ENCODE measurements at places on chromosomes 11 and 22.
A peak's percentile ranks its signal among the peaks of the same experiment; 100 is the strongest.

- DNase-seq = no peak
Measured at GRCh38 chr11:61969838-61970662, 2.6 kb upstream of the FTH1 start.

- no peak for DNase-seq
Measured at GRCh38 chr11:117976445-117976844, 9.7 kb upstream of the IL10RA start.

- no peak for DNase-seq
Measured at GRCh38 chr11:14417617-14418374, 58.8 kb upstream of the RRAS2 start.

- DNase-seq = no peak
Measured at GRCh38 chr11:87263979-87264378, 226.2 kb downstream of the TMEM135 start.

DNA sequence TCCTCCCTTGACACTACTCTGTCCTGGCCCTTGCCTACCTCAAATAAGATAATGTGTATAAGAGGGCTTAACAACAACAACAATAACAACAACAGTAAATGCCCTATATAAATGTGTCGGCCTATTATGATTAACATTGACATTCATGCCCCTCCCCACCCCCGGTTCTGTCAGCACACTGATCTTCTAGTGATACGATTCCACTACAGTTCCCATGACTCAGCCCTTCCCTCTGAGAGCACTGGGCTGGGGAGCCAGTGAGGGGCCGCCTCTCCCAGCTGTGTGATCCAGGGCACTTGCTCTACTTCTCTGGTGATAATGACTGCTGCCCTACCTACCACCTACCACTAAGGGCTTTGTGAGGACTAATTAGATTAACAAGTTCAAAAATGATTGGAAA lies 92.2 kb upstream of the PHOX2A start:
- no peak for DNase-seq

DNA sequence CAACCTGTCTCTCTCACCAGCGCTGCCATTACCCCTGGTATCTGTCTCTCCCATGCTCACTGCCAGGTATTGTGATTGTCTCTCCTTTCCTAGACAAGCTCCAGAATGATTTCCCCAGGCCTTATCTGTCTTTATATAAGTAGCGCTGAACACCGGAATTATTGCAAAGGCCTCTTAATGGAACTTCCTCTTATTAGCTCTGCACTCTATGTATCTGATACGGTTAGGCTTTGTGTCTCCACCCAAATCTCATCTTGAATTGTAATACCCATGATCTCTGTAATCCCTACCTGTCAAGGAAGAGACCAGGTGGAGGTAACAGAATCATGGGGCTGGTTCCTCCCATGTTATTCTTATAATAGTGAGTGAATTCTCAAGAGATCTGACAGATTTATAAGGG lies 39.3 kb downstream of the DDI1 start:
- no peak for DNase-seq

- DNase-seq = no peak
Measured at GRCh38 chr11:30392221-30392784, 69.4 kb downstream of the ARL14EP start.

GRCh38 chr11:61912991-61913698 lies 4.2 kb downstream of the RAB3IL1 start:
- DNase-seq = no peak

- peak; percentile 3 for DNase-seq
Measured at GRCh38 chr11:64553554-64554201, 37.3 kb upstream of the SLC22A12 start.

DNA sequence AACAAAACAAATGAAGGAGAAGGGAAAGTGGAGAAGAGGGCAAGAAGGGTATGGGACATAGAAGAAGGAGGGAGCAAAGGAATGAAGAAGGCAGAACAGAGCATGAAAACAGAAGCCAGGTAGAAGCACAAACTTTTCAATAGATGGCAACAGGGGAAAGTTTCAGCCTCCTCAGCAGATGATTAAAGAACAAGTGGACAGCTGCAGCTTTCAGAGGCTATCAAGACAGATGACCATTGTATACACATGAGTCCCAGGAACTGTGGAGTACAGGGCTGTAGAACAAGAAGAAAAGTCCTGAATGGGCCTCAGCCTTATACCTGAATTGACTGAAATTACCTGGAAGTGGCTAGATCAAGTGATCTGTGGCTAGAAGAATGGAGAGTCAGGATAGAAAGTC lies 62.0 kb upstream of the FIBIN start:
- DNase-seq = no peak

DNA sequence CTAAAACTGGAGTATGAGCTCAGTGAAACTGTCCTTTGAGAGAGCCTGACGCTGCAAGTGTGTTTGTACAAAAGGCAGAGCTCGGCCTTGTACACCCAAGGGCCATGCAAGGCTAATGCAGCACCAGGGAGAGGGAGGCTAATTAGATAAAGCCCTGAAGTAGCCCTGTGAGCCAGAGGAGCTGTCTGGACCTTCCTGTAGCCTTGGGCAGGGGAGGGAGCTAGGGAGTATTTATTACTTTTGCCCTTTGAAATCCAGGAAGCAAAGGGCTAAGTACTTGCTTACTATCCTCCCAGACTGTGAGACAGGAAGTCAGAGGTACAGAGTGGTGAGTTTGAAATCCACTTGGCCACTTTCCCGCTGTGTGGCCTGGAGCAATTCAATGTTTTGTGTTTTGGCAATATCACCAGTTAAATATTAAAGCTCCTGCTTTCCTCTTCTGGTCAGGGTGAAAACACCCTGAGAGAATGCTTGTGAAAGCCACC lies 10.2 kb upstream of the LDHA start:
- no peak for DNase-seq

DNA sequence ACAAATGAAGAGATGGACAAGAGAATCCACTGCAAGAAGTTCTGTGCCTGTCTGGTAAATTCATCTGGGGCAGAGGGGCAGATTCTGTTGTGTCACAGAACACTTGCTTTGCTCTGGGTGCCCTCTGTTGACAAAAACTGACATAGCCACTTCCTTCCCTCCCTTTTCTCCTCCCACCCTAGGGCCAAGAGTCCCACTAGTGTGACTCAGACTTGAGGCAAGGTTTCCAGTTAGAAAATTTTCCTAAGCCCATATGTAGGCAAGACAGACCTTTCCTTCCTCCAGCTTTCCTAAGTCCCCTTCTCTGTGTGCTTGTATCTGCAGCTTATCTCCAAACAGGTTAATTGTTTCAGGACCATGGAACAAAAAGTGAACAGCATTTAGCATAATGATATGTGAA lies 106.8 kb downstream of the RBFOX2 start:
- peak; percentile 55 for DNase-seq

DNA sequence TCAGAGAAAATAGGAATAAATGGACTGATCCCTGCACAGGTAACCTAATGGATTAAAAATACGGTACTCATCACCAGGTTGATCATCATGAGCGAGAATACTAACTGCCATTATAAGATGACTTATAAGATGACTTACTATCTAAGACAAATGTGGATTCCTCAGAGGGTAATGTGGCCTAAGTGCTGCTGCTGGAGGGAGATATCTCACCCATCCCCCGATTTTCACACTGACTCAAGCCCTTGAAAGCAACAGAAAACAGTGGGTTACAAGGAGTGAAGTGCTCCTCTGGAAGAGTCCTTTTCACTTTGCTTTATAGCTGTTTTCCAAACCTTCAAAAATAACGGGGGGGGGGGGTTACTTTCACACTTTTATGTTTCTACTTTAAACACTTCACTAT lies 920 bp downstream of the TMEM218 start:
- no peak for DNase-seq

DNA sequence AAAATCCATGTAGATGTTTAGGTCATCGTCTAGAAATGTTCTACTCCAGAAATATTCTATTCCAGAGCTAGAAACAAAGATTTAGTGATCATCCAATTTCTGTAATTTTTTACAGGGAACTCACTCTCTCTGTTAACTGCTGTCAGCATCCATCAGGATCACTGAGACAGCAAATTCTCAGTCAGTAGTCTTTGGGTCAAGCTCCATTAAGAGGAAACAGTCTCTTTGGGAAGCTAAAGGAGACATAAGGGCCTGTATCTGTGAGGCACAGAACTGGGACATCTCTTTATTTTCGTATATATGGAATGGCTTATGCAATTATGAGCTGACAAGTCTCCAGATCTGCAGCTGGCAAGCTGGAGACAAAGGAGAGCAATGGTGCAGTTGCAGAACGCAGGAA lies 48.3 kb downstream of the PIK3C2A start:
- DNase-seq = no peak
